Stimulated activated CD4-positive, alpha-beta T cell treated with anti-CD3 and anti-CD28 coated beads, Interleukin-4, amount 100 ng/mL, for 48 hours (primary cell): ENCODE measurements at places on chromosomes 7 and 10.
A peak's percentile ranks its signal among the peaks of the same experiment; 100 is the strongest.

DNA sequence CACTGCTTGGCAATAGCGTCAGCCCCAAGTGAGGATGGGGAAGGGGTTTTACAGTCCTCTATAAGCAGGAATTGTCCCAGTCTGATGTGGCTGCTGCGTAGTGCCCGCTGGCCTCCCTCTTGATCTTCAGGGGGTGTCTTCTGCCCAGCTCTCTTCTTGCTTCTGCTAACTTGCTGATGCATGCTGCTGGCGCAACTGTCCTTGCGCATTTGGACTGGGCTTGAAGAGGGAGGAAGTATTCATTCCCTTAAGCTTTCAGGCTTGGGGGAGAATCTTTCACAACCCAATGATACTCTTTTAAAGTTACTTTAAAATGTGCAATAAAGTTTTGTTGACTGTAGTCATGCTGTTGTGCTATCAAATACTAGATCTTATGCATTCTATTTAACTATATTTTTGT lies 10.3 kb downstream of the GALNT11 start:
- DNase-seq, result no peak

GRCh38 chr10:22682237-22683139 lies 31.9 kb downstream of the PIP4K2A start:
- DNase-seq, result no peak

- DNase-seq, result peak; percentile 19
These were observed 739 bp upstream of the CCDC186 start for GRCh38 chr10:114174695-114175188.

GRCh38 chr7:4791738-4792536 lies 16.5 kb downstream of the AP5Z1 start:
- peak; percentile 74 for DNase-seq

DNA sequence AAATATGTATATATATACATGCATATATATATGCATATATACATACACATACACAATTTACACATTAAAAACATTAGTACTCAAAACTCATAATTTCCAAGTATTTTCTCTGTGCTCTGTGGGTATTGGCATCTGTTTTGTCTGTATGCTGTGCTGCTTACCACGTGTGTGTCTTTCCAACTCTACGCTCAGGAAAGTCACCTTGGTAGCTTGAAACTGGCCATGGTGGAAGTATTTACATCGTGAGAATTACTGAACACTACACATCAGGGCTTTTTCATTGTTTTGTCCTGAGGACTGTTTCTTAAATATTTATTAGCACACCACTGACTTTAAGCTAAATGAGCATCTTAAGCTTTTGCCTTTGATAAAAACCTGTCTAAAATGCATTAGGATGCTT lies 79.6 kb downstream of the CREM start:
- no peak for DNase-seq
